Left ventricle myocardium inferior (tissue), 1 donor: ENCODE measurements at places on chromosomes 1 and 21. TPM values are rescaled to one million over a fixed set of nuclear protein-coding genes. Genes with fewer than 3 reads are reported as not detected.
A peak's percentile ranks its signal among the peaks of the same experiment; 100 is the strongest.

DNA sequence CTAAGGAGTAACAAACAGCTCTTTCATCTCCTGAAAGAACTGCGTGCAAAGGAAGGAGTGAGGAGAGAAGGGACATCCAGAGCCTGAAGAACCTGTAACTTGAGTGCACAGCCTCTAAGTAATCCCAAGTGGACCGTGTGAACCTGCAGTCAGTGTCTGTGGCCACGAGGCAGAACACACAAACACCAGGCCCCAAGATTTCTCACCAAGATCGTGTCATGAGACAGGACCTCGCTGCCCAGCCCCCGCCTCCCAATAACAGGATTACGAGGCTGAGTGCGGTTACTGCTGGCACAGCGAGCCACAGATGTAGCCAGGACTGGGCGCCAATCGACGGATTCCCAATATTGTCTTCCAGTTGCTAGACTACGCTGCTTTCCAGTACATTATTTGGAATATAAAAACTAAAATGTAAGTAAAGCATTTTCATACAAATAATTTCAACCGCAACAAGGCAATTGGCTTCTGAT lies 101.3 kb upstream of the SLC25A33 start:
- no peaks in the 10 kb centered on the region for H3K27me3 ChIP-seq
- peak overlapping the region; percentile 91 for H3K27ac ChIP-seq
- H3K4me3 ChIP-seq, result no peak overlapping the region
- H3K36me3 ChIP-seq, result no peaks in the 10 kb centered on the region

The ASTN1 gene
- total RNA-seq, result 0.33 TPM

The ZNF683 gene
- total RNA-seq, result not detected

DNA sequence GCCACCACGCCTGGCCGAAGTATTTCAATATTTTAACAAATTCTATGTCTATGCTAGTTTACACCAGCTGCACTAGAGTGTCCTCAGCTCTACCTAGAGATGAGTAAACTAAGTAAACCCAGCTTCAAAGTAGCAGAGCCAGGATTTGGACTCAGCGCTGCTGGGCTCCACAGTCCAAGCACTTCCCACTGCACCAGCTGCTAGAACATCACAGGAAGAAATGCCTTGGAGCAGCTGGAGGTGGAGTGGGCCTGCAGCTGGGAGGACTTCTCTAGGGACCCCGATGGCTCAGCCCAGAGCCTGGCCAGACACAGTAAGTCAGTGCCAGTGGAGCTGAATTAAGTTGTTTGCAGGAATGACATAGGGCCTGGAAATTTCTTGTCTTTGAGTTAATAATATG lies 10.2 kb upstream of the SMIM12 start:
- peaks cover 19% of the 10 kb centered on the region for H3K4me1 ChIP-seq
- no peak overlapping the region for H3K4me3 ChIP-seq
- no peak for DNase-seq
- peaks cover 37% of the 10 kb centered on the region for H3K27me3 ChIP-seq
- no peaks in the 10 kb centered on the region for H3K36me3 ChIP-seq

DNA sequence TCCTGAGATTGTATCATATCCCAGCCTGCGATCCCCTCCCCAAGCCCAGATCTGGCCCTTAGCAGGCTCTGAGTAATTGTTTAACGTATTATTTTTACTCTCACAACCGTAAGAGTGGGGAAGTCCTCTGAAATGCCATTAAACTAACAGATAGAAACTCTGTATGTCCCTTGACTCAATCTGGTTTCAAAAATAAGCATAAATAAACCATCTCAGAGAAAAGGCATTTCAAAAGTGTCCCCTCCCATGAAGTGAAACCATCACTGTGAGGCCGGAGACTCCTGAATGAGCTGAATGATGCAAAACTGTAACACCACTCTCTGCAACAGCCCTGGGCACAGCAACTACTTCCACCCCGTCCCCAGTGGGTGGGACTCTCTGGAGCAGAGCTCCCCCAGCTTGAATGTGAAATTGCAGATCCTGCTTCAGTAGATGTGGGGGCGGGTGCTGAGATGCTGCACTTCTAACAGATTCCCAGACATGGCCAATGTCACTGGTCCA lies 104.1 kb downstream of the SYF2 start:
- no peak overlapping the region for H3K4me3 ChIP-seq
- no peaks in the 10 kb centered on the region for H3K36me3 ChIP-seq
- peaks cover 15% of the 10 kb centered on the region for H3K27me3 ChIP-seq
- no peak for DNase-seq
- H3K27ac ChIP-seq, result no peak overlapping the region

DNA sequence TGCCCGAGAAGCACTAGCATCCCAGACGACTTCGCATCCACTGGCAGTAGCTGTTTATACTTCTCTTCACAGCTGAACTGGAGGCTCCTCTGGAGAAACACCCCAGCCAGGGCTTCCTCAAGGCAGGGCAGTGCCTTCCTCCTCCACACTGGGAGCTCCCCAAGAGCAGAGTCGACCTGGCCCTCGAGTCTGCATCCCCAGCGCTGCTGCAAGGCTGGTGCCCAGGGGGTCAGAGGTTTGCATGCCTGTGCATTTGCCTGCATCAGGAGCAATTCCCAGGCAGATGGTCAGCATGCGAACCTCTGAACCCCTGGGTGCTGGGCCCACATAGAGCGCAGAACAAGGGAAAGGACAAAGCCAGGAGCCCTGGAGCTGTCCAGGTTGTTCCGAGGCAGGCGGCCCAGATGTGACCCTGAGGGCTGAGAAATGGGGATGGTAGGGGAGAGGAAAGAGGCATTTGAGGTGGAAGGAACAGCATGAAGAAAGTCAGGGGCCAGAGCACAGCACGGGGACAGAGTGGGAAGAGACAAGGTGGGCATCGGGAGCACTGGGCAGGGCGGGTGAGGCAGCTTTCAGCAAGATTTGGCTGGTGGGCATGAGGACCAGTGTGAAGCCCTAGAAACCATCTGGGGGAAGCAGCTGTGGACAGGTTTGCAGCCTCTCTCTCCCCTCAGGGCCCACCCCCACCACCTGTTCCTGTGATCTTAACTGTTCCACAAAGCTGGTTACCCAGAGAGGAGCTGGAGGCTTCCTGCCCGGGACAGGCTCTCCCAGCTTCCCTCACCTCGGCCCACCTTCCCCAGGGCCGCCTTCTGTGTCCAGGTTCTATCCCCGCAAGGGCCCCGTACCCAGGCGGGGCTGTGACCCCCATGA lies 6.4 kb upstream of the S100A8 start:
- no peak for DNase-seq
- H3K4me1 ChIP-seq, result peaks cover 4% of the 10 kb centered on the region
- no peak overlapping the region for H3K27ac ChIP-seq

The DSTYK gene
- total RNA-seq, result 6.3 TPM

- H3K4me3 ChIP-seq, result no peak overlapping the region
- no peaks in the 10 kb centered on the region for H3K36me3 ChIP-seq
- peaks cover 5% of the 10 kb centered on the region for H3K4me1 ChIP-seq
Observed at GRCh38 chr1:163406772-163407171, 85.0 kb downstream of the NUF2 start.

The PPM1J gene
- total RNA-seq, result 5.4 TPM

The WDR77 gene
- 30.7 TPM for total RNA-seq

- H3K27ac ChIP-seq, result no peak overlapping the region
- no peaks in the 10 kb centered on the region for H3K27me3 ChIP-seq
- H3K4me3 ChIP-seq, result no peak overlapping the region
- no peak for DNase-seq
- H3K4me1 ChIP-seq, result no peaks in the 10 kb centered on the region
Observed at GRCh38 chr1:176752505-176752904, 289.5 kb downstream of the PAPPA2 start.

DNA sequence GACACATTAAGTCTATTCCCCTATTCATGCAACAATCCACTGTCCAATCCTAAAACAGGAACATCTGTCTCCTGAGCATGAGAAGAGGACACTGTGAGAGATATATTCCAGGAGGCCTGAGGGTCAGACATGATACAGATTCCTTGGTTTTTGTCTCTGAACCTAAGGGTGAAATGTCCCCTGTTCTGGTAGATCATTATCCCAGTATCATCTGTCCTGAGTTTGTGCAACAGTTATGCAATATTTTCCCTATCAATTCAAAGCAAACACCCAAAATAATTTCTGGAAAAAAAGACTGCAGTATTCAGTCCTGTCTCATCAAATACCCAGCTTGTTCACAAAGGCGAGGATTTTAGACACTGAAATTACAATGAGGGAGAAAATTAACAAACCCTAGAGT lies 61.4 kb downstream of the PRKAB2 start:
- no peaks in the 10 kb centered on the region for H3K4me1 ChIP-seq
- no peak overlapping the region for H3K4me3 ChIP-seq
- no peak for DNase-seq
- H3K36me3 ChIP-seq, result no peaks in the 10 kb centered on the region

The NOTCH2NLA gene
- total RNA-seq, result 9.3 TPM

The IFNAR1 gene
- 24.4 TPM for total RNA-seq

DNA sequence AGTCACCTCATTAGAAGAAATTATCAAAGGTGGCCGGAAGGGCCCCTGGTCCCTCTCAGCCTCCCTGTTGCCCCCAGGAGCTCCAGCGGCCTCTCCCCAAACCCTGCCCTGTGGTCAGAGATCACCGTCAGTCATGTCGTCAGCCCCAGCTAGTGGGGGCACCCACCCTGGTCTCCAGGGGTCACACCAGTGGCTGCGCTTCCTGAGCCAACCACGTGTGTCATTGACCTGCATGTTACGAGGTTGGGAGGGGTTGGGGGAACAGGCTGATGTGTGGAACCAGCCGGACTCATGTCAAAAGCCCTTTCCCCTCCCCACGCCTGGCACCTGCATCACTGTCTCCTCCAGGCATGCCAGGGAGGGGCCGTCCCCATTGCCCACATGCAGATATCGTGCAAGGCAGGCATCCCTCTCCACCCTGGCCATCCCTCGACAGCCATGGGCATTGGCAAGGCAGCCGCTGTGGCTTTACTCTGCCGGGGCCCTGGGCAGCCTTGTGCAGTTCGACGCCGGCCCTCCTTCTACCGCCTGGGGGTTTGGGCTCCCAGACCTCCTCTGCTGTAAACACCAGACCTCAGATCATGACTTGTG lies 128.7 kb downstream of the CRYAA start:
- H3K27me3 ChIP-seq, result no peaks in the 10 kb centered on the region
- H3K36me3 ChIP-seq, result no peaks in the 10 kb centered on the region
- H3K4me1 ChIP-seq, result peaks cover 22% of the 10 kb centered on the region
- H3K4me3 ChIP-seq, result no peak overlapping the region
- peak; percentile 2 for DNase-seq
- H3K27ac ChIP-seq, result no peak overlapping the region

The AQP10 gene
- total RNA-seq, result 0.16 TPM

GRCh38 chr1:25520446-25521061 lies 22.9 kb upstream of the LDLRAP1 start:
- H3K27ac ChIP-seq, result no peak overlapping the region
- no peaks in the 10 kb centered on the region for H3K36me3 ChIP-seq
- H3K4me1 ChIP-seq, result peaks cover 4% of the 10 kb centered on the region
- DNase-seq, result peak; percentile 62

DNA sequence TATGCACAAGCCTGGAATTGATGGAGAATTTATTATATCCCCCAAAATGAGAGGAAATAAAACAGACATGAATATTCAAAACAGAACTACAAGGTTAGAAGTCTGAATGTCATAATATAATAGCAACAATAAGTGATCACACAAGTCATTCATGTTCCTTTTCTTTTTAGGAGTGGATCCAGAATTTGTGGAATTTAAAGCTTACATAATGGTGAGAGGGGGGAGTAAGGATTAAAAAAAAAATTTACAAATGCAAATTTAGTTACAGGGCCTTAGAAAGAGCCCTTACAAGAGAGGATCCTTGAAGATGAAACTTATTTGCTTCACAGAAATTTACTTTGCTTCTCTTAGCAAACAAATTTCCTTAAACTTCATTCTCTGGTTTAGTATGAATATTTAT lies 716.1 kb upstream of the CXADR start:
- H3K27ac ChIP-seq, result no peak overlapping the region
- H3K4me3 ChIP-seq, result no peak overlapping the region
- H3K4me1 ChIP-seq, result no peaks in the 10 kb centered on the region

DNA sequence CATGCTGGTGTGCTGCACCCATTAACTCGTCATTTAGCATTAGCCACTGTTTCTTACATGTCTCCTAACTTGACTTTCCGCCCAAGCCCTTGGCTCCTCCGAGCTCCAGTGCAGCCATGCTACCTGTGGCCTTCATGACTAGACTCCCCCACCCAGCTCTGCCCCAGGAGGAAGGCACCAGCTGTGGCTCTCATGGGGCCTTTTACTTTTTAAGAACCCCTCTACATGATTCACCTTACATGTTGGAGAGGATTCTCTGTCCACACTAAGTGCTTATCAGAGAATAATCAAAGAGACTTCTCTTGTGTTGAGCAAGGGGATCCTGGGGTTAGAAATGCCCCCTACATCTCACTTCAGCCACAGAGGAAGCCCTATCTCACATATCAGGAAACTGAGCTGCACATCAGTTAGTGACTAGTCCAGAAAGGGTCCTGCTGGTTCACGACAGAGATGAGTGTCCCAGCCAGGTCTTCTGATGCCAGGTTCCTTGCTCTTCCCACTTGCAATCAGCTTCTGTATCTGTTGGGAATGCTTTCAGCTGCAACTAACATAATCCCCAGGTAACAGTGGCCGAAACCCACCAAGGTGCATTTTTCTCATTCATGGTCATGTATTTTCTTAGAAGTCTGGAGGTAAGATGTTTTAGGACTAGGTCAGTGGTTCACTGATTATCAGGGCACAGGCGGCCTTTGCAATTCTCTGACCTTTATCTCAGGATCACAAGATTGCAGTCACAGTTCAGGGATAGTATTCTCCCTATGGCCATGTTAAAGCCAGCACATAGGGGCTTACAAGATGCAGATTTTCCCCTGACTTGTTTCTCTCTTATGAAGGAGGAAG lies 45.9 kb downstream of the KLHDC7A start:
- H3K4me1 ChIP-seq, result no peaks in the 10 kb centered on the region
- H3K27me3 ChIP-seq, result peaks cover 85% of the 10 kb centered on the region
- no peaks in the 10 kb centered on the region for H3K36me3 ChIP-seq
- no peak overlapping the region for H3K27ac ChIP-seq

GRCh38 chr1:155793213-155793612 lies 63.8 kb downstream of the GON4L start:
- no peak overlapping the region for H3K27ac ChIP-seq
- DNase-seq, result no peak
- no peak overlapping the region for H3K4me3 ChIP-seq

The FLG2 gene
- not detected for total RNA-seq

The AMY2A gene
- total RNA-seq, result not detected

DNA sequence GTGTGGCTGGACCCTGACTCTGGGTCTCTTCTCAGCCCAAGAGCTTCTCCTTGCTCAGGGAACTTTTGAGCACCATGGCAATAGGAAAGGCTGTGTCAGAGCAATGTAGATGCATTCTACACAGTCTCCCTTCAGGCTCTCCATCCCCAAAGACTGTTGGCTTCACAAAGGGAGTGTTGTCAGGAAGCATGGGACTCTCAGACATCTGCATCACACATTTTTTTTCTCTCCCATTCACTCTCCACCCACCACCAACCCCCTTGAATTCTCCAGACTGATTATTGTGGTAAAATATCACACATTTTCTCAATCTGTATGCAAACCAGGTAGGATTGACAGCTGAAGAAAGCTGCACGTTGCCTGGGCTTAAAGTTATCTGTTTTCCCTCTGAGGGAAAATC lies 105.4 kb upstream of the WARS2 start:
- no peaks in the 10 kb centered on the region for H3K27me3 ChIP-seq
- no peaks in the 10 kb centered on the region for H3K36me3 ChIP-seq
- no peaks in the 10 kb centered on the region for H3K4me1 ChIP-seq
- no peak overlapping the region for H3K27ac ChIP-seq
